Urothelium cell line (cell line): ENCODE measurements at places on chromosomes 7 and 10.

DNA sequence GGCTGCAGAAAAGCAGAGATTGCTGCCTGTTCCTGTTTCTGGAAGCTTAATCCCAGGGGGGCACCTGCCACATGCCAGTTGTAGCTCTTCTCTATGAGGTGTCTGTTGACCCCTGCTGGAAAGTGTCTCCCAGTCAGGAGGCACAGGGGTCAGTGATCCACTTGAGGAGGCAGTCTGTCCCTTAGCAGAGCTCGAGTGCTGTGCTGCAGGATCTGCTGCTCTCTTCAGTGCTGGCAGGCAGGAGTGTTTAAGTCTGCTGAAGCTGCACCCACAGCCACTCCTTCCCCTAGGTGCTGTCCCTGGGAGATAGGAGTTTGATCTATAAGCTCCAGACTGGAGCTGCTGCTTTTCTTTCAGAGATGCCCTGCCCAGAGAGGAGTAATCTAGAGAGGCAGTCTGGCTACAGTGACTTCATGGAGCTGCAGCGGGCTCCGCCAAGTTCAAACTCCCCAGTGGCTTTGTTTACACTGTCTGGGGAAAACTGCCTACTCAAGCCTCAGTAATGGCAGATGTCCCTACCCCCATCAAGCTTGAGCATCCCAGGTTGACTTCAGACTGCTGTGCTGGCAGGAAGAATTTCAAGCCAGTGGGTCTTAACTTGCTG lies 57.6 kb upstream of the CROT start:
- no peak for DNase-seq

- DNase-seq = no peak
Measured at GRCh38 chr10:21084700-21085099, 187.6 kb upstream of the NEBL start.

DNA sequence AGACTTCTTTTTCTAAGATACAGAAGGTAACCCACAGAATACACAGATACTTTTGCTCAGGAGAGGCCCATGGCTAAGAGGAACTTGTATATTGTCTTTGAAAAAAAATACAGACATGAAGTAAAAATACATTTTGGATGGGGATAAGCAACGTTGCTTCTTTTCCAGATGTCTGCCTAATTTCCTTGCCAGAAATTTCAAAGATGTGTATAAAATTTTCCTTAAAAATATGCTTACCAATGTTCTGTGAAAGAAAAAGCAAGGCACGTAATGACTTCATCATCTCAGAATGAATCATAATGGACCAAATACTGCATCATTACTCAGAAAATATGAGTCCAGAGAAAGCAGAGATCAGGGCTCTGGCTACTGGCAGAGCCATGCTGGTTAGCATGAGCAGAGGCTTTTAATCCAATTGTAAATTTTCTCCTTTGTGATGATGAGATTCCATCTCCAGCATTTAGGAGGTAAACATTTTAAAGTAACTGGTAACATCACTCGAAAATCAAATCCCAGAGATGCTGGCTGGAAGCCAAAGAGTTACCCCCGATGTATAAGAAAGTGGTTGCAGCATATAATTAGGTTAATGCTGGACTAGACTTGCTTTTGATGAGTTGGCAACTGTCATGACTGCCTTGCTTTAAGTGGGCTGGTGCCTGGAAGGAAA lies 272.5 kb downstream of the SEMA3A start:
- DNase-seq = no peak

- no peak for DNase-seq
Measured at GRCh38 chr10:122499491-122499941, 38.2 kb downstream of the HTRA1 start.

GRCh38 chr10:89645742-89646172 lies 715 bp upstream of the PANK1 start:
- no peak for DNase-seq

DNA sequence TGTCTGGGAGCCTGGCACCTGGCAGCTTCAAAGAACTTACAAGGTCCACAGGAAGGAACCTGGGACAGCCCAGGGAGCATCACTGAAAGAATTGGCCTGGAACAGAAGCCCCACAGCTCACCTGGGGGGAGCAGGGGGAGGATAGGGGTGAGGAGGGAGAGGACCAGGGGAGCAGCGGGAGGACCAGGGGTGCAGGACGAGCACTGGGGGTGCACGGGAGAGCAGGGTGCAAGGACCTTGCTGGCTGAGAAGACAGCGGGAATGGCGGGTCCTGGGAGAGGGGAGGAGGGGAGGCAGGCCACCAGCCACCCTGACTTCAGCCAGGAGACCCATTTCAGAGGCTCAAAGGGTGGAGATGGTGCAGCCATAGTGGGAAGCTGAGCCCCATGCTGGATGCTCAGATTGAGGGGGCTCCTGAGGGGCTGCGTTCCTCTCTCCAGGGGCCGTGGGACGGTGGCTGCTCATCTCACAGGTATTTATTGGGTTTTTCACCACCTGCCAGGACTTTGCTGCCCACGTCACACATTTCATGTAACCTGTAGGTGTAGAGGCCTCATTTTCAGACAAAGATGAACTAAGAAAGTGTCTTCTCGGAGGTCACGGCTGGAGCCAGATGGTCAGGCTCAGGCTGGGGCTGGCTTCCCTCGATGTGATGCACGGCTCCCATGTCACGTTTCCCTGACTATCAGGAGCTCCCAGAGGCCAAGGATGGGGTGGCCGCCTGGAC lies 110.1 kb downstream of the WDR37 start:
- no peak for DNase-seq

DNA sequence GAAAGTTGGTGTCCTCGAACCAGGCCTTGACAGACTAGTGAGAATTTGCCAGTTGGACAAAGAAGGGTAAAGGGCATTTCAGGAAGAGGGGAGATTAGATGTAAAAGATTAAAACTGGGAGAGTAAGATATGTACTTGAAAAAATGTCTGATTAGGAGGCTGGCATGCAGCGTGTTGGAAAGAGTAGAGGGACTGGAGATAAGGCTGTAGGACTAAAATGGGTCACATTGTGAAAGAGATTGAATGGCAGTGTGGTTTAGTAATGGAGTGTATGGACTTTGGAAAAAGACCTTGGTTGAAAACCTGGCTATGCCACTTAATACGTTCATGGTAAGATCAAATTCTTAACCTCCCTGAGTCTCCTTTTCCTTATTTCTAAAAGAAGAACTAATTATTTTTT lies 14.1 kb downstream of the CREM start:
- no peak for DNase-seq

DNA sequence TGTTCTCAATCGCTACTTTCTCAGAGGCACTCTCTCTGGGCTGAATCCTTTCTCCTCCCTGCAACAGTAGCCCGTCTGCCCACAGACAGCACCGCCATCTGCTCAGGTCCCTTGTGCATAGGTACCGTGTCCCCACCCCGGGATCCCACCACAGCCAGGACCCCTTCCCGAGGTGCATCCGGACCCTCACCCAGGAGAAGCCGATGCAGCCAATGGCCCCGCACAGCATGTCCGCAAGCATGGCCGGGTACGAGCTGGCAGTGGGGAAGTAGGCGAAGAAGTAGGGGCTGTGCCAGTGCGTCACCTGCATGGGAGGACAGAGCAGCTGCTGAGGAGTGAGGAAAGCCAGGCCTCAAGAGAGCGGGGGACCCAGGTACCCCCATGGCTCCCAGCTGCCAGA lies 25.5 kb downstream of the DDC start:
- DNase-seq = no peak

DNA sequence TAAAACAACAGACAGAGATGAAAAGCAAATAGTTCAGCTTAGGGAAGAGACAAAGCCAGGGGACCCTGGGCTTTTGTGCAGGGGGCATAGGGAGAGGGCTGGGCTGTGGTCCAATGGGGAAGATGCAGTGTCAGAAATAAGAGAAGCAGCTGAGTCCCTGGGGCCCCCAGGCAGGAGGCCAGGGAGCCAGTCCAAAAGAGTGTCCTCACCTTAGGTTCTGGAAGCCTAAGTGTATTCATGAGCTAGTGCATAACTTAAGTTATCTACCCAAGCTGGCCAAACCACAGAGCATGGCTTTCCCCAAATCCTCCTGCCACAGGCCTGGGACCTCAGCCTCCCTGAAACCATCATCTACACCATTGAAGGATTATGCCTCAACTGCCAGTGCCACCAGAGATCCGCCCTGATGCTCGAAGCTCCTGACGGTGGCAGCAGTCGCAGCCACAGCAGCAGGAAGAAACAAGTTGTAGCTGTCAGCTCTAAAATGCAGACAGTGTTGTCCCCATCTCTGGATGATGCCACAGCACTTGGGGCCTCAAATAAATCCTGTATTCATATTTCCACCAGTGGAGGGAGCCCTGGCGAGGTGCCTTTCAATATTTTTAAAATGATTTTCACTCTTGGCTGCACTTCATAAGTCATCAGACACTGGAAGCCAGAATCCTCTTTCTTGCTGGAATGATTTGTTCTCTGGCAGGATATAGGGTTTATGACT lies 574.6 kb downstream of the GRID1 start:
- DNase-seq = no peak

GRCh38 chr7:92266415-92267241 lies 20.9 kb downstream of the ANKIB1 start:
- DNase-seq = no peak

GRCh38 chr10:6009150-6009549 lies 31.8 kb upstream of the IL15RA start:
- no peak for DNase-seq

- DNase-seq = no peak
Measured at GRCh38 chr7:148472406-148472805, 118.2 kb upstream of the C7orf33 start.

GRCh38 chr7:69942573-69942972 lies 344.3 kb downstream of the AUTS2 start:
- DNase-seq = no peak
